ENCODE measurements at places on chromosomes 5 and 9. TPM values are rescaled to one million over a fixed set of nuclear protein-coding genes. Genes with fewer than 3 reads are reported as not detected.

GRCh38 chr5:138028971-138029365, 3.9 kb downstream of the FAM13B start:
- DNase-seq, result no peak
- no peaks in the 10 kb centered on the region for H3K36me3 ChIP-seq
- no peaks in the 10 kb centered on the region for H3K27me3 ChIP-seq
- no peak overlapping the region for H3K4me3 ChIP-seq

DNA sequence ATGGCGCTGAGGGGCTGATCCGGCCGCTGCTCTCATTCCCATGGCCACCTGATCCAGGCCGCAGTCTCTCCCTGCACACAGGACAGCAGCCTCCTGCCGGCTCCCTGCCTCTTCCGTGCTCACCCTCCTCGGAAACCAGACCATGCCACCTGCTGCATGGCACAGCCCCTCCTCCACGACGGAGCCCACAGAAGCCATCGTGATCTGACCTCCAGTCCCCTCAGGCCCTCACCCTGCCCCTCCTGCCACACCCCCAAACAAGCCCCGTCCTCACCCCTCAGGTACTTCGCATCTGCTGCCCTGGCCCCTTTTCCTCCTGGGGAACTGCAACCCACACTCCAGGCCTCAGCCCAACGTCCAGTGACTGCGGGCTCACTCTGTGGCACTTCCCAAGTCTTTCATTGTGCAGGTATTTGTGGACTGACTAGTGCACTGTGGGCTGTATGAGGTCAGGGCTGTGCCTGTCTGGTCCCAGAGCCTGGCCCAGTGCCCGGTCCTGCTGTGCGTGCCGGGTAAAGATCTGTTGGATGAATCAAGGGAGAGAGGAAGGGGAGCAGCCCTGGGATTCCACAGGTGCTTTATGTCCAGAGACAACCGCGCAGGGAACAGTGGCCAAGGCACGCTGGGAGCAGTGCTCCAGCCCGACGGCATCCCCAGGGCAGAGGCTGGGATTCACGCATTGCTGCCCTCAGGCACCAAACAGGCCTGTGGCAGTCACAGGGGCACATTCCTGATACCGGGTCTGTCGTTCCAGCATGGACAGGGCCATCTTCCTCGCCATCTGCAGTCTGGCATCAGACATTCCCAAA, 86.1 kb downstream of the ADAMTS2 start:
- H3K27ac ChIP-seq, result no peak overlapping the region
- no peak overlapping the region for H3K4me3 ChIP-seq
- no peaks in the 10 kb centered on the region for H3K27me3 ChIP-seq
- DNase-seq, result no peak

DNA sequence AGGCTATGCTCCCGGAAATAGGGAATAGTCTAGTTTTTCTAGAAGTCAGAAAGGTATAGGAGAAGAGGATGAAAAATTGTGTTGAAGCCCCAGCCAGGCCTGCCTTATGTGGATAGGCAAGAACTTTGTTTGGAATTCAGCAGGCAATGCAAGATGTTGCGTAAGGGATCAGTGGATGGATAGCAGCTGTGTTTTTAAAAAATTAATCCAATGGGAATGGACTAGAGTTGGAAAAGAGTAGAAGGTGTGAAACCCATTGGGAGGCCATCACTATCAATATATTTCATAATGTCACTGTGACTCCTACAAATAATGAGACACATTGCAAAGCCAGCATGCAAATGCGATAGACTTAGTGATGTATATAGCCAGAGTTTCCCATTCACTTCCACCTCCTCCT, 281.9 kb downstream of the MARCHF11 start:
- H3K36me3 ChIP-seq, result no peaks in the 10 kb centered on the region
- H3K27ac ChIP-seq, result no peak overlapping the region
- H3K4me3 ChIP-seq, result no peak overlapping the region
- H3K27me3 ChIP-seq, result no peaks in the 10 kb centered on the region

DNA sequence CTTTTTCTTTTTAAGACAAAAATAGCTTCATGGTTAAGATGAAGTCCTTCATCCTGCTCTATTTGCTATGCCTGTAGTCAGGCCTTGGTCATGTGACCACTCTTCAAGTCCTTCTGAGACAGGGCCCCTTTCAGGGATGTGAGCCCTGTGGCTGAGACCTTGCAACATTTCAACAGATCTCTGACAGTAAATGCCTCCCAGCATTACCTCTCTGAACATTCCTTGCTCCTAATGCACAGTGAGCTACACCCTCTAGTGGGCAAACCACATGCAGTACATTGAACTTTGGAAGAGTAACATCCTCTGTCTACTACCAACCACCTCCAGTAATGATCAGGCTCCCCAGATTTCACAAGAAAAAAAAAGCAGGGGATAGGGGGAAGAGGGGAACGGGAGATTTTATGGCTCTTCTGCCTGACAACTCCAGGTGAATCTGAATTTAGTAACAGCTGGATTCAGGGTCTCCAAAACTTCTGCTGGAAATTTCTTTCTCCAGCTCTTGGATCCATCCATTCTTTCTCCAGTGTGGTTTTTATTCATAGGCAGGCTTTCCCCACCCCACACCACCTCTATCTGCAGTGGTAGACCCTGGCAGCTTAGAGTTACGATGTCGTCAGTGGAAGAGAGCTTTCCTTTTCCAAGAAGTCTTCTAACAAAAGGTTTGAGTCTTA, 8.9 kb upstream of the FBXO38 start:
- no peaks in the 10 kb centered on the region for H3K27me3 ChIP-seq
- H3K4me3 ChIP-seq, result no peak overlapping the region
- peaks cover 5% of the 10 kb centered on the region for H3K4me1 ChIP-seq
- DNase-seq, result no peak

GRCh38 chr5:76801159-76801802, 17.5 kb upstream of the F2RL1 start:
- no peaks in the 10 kb centered on the region for H3K36me3 ChIP-seq
- no peaks in the 10 kb centered on the region for H3K27me3 ChIP-seq
- H3K4me1 ChIP-seq, result no peaks in the 10 kb centered on the region
- H3K4me3 ChIP-seq, result no peak overlapping the region

GRCh38 chr5:80192507-80193241, 63.2 kb downstream of the SERINC5 start:
- DNase-seq, result peak; percentile 71
- H3K36me3 ChIP-seq, result peaks cover 12% of the 10 kb centered on the region
- peak overlapping the region; percentile 46 for H3K4me3 ChIP-seq
- no peaks in the 10 kb centered on the region for H3K27me3 ChIP-seq
- H3K27ac ChIP-seq, result peak overlapping the region; percentile 79

- DNase-seq, result no peak
- no peak overlapping the region for H3K27ac ChIP-seq
- no peak overlapping the region for H3K4me3 ChIP-seq
- H3K4me1 ChIP-seq, result no peaks in the 10 kb centered on the region
- no peaks in the 10 kb centered on the region for H3K36me3 ChIP-seq
Measured at GRCh38 chr9:22840641-22841040, 394.0 kb downstream of the DMRTA1 start.

- no peak overlapping the region for H3K4me3 ChIP-seq
- H3K36me3 ChIP-seq, result no peaks in the 10 kb centered on the region
- no peaks in the 10 kb centered on the region for H3K4me1 ChIP-seq
- DNase-seq, result no peak
- no peak overlapping the region for H3K27ac ChIP-seq
- no peaks in the 10 kb centered on the region for H3K27me3 ChIP-seq
Measured at GRCh38 chr9:78826527-78826926, 529.6 kb downstream of the PSAT1 start.

GRCh38 chr9:27212191-27212590, 84.8 kb downstream of the EQTN start:
- H3K27me3 ChIP-seq, result no peaks in the 10 kb centered on the region
- no peaks in the 10 kb centered on the region for H3K36me3 ChIP-seq
- no peak for DNase-seq
- no peak overlapping the region for H3K27ac ChIP-seq
- no peak overlapping the region for H3K4me3 ChIP-seq

DNA sequence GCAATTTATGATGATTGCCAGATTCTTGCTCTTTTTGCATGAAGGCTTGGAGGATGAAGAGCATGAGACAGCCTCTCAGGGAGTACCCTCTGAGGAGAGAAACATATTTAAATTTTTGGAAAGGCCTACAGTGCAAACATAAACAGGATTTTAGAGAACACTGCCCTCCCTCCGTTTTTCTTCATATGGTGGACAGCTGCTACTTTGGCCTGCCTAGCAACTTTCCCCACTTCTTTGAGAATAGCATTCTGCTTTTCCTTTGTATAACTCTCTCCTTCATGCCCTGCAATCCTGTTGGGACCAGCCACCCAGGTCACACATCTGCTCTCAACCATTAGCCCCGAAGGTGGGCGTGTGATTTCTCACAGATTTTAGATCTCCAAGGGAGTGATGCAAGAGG, 20.5 kb upstream of the TXN start:
- DNase-seq, result no peak
- no peak overlapping the region for H3K4me3 ChIP-seq
- no peaks in the 10 kb centered on the region for H3K36me3 ChIP-seq
- H3K27ac ChIP-seq, result no peak overlapping the region
- no peaks in the 10 kb centered on the region for H3K27me3 ChIP-seq
- no peaks in the 10 kb centered on the region for H3K4me1 ChIP-seq

DNA sequence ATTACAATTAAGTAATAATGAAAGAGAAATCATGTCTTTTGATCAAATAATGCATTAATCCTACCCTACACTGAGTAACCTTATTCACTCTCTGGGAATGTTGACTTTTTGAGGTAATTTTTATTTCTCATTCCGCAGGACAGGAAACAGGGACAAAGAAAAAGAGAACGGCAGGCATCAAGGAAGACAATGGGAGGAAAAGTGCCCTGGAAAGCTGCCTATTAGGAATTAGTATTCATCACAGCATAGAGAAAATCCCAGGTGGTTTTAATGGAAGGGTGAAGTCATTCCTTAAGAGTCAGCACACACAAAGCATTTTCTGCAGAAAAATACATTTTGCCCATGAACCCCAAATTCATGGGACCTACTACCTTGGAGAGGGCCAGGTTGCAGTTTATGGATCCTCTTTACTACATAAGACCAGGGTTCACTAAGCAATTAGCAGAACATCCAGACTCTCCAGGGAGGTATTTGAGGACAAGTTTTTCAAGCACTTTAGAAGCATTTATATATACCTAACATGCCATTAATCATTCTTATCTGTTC, 9.4 kb downstream of the FSTL4 start:
- H3K4me3 ChIP-seq, result no peak overlapping the region
- no peaks in the 10 kb centered on the region for H3K36me3 ChIP-seq
- no peak overlapping the region for H3K27ac ChIP-seq
- DNase-seq, result no peak
- H3K27me3 ChIP-seq, result no peaks in the 10 kb centered on the region

GRCh38 chr9:36163786-36164170, 5.4 kb upstream of the CCIN start:
- H3K27ac ChIP-seq, result no peak overlapping the region
- H3K36me3 ChIP-seq, result peaks cover 3% of the 10 kb centered on the region
- peaks cover 3% of the 10 kb centered on the region for H3K4me1 ChIP-seq
- no peak overlapping the region for H3K4me3 ChIP-seq

DNA sequence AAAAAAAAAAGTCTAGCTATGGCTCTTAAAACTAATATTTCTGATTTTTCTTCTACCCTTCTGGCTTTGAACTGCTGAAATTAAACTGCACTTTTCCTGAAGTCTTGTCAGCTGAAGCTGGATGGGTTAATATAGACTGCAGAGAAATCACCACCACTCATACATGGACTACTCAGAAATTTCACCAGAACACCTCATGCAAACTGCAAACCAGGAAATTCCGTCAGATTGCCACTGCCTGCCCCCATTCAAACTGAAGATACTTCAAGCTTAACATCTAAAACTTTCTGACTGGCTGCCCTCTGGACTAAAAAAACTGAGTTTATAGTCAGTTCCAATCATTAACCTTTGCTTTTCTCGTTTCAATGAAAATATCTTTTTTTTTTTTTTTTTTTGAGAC, 11.6 kb upstream of the ANXA2R start:
- H3K4me1 ChIP-seq, result no peaks in the 10 kb centered on the region
- H3K4me3 ChIP-seq, result no peak overlapping the region
- DNase-seq, result no peak
- no peaks in the 10 kb centered on the region for H3K27me3 ChIP-seq

The PCDHGA5 gene
- polyA plus RNA-seq, result not detected

The RLN2 gene
- polyA plus RNA-seq, result 5.6 TPM

The SARDH gene
- polyA plus RNA-seq, result 11.0 TPM

The CENPK gene
- polyA plus RNA-seq, result 37.5 TPM

The ABCA1 gene
- 0.56 TPM for polyA plus RNA-seq

The OR13C9 gene
- not detected for polyA plus RNA-seq

The RGS7BP gene
- not detected for polyA plus RNA-seq

The SLC22A4 gene
- polyA plus RNA-seq, result not detected

All from naive thymus-derived CD4-positive, alpha-beta T cell (primary cell).